HEK293T (cell line): ENCODE measurements at places on chromosomes 1 and 21.
A peak's percentile ranks its signal among the peaks of the same experiment; 100 is the strongest.

GRCh38 chr1:113534130-113534817, 144.0 kb downstream of the MAGI3 start:
- peak; percentile 8 for DNase-seq

- DNase-seq: peak; percentile 79
Measured at GRCh38 chr1:114669562-114670082, at the start of gene DENND2C. TSS of gene DENND2C (minus strand) at chr1:114670049. CDS start at chr1:114625984, 44,065 bp downstream.

DNA sequence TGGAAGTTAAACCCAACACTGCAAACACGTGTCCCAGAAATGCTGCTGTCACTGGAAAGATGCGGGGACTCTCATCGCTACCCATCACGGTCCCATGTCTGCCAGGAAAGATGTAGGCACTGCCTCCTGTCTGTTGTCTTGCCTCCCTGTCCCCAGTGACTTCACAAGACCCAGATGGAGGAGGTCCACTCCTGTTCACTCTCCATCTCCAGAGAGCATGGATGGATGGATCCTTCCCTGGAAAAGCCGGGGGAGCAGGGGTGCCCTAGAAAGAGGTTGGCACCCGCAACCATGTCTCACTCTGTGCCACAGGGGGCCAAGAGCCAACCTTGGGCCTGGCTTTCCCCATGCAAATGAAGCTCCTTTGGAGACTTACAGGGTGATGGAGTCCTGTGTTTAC, 135.5 kb downstream of the GLIS1 start:
- no peak for DNase-seq

DNA sequence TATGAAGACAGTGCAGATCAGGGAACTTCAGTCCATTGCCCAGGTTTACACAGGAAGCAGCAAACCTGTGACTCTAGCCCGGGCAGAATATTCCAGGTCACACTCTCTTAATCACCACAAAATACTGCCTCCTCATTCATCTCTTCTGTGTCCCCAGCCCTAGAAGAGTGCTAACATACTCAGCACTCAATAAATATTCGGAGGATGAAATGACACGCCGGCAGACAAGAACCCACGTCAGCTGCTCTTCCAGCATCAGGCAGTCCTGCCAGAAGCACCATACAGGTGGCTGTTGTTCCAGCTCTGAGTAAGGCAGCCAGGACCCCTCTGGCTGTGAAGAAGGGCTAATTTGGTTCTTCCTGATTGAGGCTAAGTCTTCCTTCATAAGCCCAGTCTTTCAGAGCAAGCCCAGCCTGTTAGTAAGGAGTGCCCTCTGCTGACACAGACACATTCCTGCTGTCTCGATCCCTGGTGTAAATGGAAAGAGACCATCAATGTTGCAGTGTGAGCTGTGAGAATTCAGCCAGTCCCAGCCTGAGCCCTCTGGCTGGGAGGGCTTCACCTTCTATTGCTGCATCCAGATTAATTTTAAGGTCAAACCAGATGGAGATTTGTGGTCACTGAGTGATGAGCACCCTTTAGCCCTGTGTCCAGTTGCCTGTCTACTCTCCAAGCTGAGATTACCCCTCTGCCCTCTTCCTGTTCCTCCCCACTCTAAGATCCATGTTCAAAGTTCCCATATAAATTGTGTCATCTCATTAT, 45.0 kb upstream of the KIRREL1 start:
- DNase-seq: peak; percentile 53

DNA sequence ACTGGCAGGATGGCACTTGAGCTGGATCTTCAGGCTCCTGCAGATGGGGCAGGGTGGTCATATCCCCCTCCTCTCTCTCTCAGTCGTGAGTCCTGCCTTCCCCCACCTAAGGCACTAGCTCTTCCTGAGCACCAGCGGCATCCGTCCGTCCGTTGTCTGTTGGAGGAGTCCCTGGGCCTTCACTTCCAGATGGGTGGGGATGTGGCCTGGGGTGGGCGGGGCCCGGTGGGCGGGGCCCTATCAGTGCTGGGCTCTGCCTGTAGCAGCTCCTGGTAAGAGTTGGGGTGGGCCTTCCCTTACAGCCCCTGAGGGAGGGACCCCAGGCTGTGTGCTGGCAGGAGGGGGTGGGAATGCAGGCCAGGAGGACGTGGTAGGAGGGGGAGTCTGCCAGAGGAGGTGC, 10.3 kb downstream of the LDLRAD2 start:
- DNase-seq: peak; percentile 36

DNA sequence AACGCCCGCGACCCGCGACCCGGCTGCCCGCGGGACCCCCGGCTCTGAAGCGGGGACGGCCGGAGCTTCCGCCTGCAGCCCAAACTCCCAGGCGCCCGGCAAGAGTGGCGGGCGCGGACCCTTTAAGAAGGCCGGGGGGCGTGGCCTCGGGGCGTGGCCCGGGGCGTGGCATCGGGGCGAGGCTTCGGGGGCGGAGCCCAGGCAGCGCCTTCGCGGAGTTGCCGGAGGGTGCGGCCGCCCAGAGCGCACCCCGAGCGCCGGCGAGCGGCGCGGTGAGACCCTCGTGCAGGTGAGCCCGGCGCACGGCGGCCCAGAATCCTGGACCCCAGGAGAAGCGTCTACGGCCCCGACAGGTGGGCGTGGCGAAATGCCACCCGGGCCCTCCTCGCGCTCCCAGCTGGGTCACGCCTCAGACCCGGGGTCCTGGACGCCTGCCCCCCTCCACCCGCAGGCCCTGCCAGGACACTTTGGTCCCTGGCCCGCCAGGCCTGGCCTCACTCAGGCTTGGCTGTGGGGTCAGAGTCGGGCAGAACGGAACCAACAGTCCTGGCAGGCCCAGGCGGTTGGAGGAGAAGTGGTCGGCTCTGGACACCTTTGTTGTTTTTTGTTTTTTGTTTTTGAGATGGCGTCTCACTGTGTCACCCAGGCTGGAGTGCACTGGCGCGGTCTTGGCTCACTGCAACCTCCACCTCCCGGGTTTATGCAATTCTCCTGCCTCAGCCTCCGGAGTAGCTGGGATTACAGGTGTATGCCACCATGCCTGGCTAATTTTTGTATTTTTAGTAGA, 14.4 kb downstream of the RNF223 start:
- peak; percentile 96 for DNase-seq

DNA sequence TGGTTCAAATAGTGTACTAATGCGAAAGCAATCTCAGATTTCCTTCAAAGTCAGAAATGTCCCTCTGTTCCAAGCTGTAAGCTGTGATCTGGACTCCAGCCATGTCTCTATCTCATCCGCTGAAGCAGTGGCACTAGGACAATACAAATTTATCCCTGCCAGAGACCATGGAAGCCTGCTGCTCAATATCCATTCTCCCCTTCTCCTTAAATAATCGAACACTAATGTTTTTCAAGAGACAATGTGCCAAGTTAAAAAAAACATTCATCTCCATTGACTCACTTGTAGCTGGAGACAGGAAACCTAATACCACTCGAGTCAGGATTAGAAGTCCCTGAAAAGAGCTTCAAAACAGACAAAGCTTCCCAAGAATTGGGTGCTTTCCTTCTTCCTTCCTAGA, 38.5 kb upstream of the PGBD5 start:
- no peak for DNase-seq

GRCh38 chr1:23555986-23556634, 3.2 kb downstream of the ID3 start:
- no peak for DNase-seq

DNA sequence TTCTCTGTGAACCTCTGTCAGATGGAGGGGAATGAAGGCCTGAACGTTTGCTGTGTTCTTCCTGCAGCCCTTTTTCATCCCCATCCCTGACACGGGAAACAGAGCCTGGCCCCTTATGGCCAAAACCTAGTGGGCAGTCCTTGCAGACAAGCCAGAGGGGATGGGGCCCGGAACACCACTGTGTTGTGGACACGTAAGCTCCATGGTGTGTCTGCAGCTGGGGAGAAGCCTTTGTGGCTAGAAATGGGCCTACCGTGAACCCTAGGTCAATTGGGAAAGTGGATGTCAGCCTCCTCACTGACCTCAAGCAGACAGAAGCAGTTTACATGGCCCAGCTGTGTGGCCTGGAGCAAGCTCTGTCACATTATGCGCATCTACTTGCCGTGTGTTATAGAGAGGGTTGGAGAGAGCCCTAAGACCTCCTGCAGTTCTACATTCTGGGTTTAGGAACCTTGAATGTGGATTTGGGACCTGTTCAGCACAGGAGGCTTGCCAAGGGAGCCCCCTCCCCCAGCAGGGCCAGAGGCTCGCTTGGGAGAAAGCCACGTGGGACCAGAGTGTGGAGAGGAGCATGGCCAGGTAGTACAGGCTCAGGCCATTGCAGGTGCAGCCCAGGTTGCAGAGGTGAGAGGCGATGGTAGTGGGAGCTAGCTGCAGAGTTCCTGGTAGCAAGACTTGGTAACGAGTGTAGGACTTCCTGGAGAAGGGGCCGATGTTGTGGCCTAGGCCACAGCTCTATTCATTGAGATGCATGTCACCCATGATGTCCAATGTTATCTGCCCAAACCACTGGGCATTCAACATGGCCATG, 20.7 kb downstream of the PARS2 start:
- no peak for DNase-seq

- no peak for DNase-seq
Measured at GRCh38 chr1:9331558-9332346, 39.1 kb downstream of the SPSB1 start.

DNA sequence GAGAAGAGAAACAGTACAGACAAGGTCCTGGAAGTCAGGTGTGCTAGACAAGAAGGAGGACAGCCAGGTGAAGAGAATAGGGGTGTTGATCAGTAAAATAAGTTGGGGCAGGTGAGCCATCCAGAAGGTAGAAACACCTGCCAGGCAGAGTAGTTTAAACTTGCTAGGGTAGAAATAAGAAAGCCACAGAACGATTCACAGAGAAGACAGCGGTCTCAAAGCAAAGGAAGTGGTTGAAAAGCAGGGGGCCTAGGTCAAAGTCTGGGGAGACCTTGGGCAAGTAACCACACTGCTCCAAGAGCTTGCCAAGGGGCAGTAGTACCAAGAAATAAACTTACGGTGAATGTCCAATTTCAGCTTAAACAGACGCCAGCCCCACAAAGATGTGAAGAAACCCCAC, 116.6 kb upstream of the PROX1 start:
- no peak for DNase-seq

DNA sequence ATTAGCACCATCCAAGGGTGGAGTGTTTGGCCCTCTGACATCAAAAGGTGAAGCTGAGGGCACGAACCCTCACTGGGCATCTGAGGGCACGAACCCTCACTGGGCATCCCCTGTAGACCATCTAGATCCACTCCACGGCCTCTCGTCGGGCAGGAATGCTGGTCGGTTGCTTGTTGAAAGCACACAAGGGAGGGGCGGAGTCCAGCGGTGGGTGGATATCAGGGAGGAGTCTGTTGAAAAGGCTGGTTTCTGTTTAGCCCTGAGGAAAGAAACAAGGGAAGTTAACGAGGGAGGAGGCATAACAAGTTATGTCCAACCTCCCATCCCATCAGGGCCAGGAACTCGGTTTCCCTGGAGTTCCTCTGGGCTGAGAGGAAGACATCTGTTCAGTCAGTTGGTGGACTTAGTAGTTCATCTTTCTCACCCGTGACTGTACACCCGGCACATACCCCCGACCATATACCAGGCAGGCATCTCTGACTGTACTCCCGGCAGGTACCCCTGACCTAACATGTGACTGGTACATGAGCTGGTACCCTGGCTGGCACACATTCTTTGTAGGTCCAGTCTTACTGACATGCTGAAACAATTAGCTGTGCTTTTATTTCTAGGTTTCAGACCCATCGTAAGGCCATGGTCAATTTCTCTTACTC, 32.1 kb upstream of the PDE9A start:
- no peak for DNase-seq

- no peak for DNase-seq
Measured at GRCh38 chr1:101233495-101233894, 3.3 kb upstream of the S1PR1 start.

- DNase-seq: no peak
Measured at GRCh38 chr1:204868340-204868700, 2.3 kb upstream of the NFASC start.

- DNase-seq: no peak
Measured at GRCh38 chr1:45723248-45723930, 27.1 kb downstream of the IPP start.

- no peak for DNase-seq
Measured at GRCh38 chr21:44967082-44968047, 27.5 kb downstream of the SLX9 start.

GRCh38 chr1:33008051-33008914, 28.4 kb downstream of the AK2 start:
- DNase-seq: no peak

DNA sequence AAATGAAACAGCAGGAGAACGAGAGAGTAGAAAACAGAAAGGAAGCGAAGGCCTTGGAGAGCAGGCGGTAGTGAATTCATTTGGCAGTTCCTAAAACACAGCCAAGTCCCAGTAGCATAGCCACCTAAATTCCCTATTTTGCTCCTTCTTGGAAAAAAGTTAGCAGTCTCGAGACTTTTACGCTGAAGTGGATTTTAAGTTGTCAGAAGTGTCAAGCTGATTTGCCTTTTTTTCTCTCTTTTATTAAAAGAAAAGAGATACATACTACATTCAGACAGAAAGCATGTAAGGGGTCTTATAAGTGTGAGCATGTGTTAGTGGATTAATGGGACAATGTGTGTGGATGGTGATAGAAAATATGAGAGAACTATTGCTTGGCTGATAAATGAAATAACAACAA, 19.2 kb downstream of the NFIA start:
- DNase-seq: no peak

DNA sequence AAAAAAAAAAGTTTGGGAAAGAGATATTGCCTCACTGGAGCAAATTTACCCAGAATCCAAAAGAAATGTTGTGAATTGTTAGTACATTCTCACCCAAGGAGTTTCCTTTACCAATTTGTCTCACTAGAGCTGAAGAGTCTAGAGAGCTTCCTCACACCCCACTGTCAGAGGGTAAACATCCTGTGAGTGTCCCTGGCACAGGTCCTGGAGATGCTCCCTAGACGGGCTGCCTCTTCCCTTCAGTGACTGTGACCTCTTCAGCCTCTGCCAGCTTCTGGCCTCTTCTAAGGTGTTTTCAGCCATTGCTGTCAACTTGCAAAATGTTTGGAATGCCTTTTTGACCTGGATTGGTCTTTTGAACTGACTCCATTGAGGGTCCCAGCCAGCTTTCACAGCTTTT, 159.4 kb downstream of the DHRS3 start:
- DNase-seq: no peak

DNA sequence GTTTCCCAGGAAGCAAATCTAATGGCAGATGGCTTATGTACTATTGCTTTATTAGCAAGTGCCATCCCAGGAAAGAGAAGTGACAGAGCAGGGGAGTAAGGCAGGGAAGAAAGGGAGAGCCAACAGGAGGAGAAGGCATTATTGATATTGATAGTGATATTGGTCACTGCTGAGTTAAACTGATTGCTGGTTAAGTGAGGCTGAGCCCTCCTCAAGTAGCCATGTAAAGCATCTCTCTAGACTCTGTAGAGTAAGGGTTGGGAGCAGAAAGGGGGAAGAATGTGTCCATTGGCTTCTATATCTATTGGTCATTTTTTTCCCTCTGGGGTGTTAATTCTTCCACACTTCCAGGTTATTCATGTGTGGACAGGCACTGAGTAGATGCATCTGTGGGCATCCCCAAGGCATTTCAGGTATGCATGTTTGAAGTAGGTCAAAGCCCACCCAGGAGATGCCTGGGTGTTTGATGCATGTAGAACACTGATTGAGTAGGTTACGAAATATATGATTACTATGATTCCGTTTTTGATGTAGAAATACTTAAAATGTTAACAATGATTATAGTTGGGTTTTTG, 290.5 kb upstream of the DPYD start:
- DNase-seq: no peak

GRCh38 chr1:228804640-228805413, 69.5 kb downstream of the RHOU start:
- no peak for DNase-seq

GRCh38 chr1:218584418-218585155, 239.5 kb downstream of the TGFB2 start:
- no peak for DNase-seq
